ENCODE measurements at places on chromosomes 6 and 20. TPM values are rescaled to one million over a fixed set of nuclear protein-coding genes. Genes with fewer than 3 reads are reported as not detected.
A peak's percentile ranks its signal among the peaks of the same experiment; 100 is the strongest.

GRCh38 chr6:39314273-39314795 is at the start of gene KCNK17:
Gene KCNK17 (minus strand): TSS chr6:39314419. CDS start chr6:39314320, 99 bp downstream.
- no peaks in the 10 kb centered on the region for H3K36me3 ChIP-seq
- H3K27ac ChIP-seq, result no peak within 1 kb of the TSS
- peak within 1 kb of the TSS; percentile 46 for H3K4me3 ChIP-seq
- no peaks in the 10 kb centered on the region for H3K27me3 ChIP-seq
- no peak for DNase-seq

GRCh38 chr6:143155681-143156080 is 95.0 kb downstream of the AIG1 start:
- no peaks in the 10 kb centered on the region for H3K27me3 ChIP-seq
- H3K4me1 ChIP-seq, result no peaks in the 10 kb centered on the region
- DNase-seq, result no peak
- H3K36me3 ChIP-seq, result no peaks in the 10 kb centered on the region
- no peak overlapping the region for H3K4me3 ChIP-seq

DNA sequence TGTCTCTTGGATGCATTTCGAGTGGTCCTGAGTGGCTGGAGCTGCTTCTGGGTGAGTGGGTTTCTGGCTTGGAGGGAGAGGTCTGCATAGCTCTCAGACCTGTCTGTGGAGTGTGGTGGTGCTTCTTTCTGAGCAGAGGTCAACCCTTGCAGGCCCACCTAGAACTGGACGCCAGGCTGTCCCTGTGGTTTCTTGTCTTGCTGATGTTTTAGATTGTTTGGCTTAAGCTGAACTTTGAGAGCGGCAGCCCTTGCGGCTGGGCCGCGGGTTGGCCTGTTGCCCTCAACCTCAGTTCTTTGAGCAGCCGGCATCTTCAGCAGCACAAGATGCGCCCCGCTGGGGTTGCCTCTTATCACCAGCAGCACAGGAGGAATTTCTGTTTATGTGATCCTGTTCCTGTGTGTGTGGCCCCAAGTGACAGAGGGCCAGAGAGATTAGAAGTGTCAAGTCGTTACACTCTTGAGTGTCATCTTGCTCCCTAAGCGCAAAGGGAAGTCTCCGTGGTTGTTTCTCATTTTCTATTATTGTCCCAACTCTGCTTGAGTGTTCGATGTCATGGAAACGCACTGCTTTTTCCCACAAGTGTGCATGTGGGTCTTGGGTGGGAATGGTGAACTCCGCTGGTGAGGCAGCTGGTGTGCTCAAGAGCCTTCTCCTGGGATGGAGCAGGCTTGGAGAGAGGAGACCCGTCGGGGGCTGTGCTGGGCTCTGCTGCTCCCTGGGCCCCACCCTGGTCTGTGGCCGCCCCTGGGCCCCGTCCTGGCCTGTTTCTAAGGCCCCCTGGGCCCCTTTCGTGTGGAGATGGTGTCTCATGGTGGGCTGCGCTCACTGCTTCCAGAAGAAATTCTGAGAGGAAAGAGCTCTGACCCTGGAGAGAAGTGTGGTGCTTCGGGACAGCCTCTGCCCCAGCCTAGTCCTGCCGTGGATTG is 20.1 kb upstream of the SLC22A1 start:
- H3K4me1 ChIP-seq, result no peaks in the 10 kb centered on the region
- no peak for DNase-seq
- H3K27me3 ChIP-seq, result no peaks in the 10 kb centered on the region
- H3K36me3 ChIP-seq, result peaks cover 6% of the 10 kb centered on the region

DNA sequence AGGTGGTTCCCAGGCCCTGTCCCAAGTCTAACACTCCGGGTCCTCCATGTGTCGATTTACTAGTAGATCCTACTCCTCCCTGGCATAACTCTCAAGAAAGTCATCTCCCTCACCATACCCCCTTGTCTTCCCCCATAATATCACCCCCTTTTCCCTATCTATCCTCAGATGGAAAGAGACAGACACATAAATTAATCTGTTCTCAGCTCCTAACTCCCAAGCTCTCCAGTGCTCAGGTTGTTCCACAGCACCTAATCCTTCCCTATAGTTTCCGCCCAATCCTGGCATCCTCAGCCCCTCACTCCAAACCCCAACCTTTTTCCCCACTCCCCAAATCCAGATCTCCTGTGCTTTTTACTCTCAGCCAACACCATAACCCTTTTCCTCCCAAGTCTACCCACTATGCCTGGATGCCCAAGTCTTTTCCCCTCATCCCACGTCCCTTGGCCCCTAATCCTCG is 808 bp downstream of the ILRUN start:
- H3K4me1 ChIP-seq, result no peaks in the 10 kb centered on the region
- DNase-seq, result no peak
- H3K36me3 ChIP-seq, result no peaks in the 10 kb centered on the region
- no peaks in the 10 kb centered on the region for H3K27me3 ChIP-seq
- H3K4me3 ChIP-seq, result peak overlapping the region; percentile 97
- H3K27ac ChIP-seq, result peak overlapping the region; percentile 92

DNA sequence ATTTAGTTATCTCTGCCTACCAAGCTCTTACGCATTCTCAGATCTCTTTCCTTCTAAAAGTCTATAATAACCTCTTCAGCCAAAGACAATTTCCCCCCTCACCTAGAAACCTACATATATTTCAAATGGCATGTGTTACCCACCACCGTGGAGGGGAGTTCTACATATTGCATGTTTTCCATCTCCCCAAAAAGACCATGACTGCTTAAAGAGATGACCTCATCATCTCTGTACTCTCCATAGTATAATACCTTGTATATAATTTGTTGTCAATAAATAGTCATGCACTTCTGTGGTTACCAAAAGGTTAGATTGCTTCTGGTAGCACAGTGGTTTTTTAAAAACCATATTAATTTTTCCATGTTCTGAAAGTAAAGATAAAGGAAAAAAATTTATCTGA is 148.4 kb downstream of the TBX18 start:
- no peak overlapping the region for H3K27ac ChIP-seq
- H3K27me3 ChIP-seq, result no peaks in the 10 kb centered on the region

DNA sequence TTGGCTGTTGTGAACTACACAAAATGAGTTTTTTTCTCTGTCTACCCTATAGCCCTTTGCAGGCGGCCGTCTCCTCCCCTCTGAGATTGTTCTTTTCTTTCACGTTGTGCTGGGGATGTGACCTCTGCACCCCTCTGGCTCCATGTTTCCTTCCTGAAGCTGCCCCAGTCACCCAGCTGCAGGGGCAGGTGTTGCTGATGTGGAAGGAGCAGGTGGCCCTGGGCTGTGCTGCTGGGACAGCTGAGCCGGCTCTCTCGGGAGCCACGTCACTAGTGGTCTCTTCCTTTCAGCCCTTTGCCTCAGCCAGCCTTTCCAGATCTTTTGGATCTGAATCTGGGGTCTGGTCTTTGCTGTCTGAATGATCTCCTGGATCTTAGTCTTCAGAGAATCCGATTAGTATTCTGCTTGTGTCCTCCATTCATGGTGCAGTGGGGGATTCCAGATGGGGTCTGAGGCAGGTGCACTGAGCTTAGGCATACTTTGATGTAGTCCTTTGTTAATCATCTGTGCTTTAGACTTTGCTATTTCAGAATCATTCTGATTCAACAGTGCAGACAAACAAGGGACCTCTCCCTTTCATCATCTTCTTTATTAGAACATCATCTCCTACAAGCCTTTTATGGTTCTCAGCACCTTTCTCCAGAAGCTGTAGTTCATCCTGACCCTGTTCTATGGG is 31.4 kb downstream of the TMEM181 start:
- no peak for DNase-seq
- peaks cover 13% of the 10 kb centered on the region for H3K36me3 ChIP-seq
- H3K27ac ChIP-seq, result no peak overlapping the region

- H3K36me3 ChIP-seq, result no peaks in the 10 kb centered on the region
- H3K27me3 ChIP-seq, result no peaks in the 10 kb centered on the region
- no peak for DNase-seq
These were observed 16.6 kb upstream of the PCMTD2 start for GRCh38 chr20:64238851-64239387.

GRCh38 chr6:139109558-139109957 is 25.3 kb upstream of the HECA start:
- H3K4me1 ChIP-seq, result no peaks in the 10 kb centered on the region
- H3K36me3 ChIP-seq, result no peaks in the 10 kb centered on the region
- no peak for DNase-seq
- H3K4me3 ChIP-seq, result no peak overlapping the region
- H3K27ac ChIP-seq, result no peak overlapping the region
- no peaks in the 10 kb centered on the region for H3K27me3 ChIP-seq

DNA sequence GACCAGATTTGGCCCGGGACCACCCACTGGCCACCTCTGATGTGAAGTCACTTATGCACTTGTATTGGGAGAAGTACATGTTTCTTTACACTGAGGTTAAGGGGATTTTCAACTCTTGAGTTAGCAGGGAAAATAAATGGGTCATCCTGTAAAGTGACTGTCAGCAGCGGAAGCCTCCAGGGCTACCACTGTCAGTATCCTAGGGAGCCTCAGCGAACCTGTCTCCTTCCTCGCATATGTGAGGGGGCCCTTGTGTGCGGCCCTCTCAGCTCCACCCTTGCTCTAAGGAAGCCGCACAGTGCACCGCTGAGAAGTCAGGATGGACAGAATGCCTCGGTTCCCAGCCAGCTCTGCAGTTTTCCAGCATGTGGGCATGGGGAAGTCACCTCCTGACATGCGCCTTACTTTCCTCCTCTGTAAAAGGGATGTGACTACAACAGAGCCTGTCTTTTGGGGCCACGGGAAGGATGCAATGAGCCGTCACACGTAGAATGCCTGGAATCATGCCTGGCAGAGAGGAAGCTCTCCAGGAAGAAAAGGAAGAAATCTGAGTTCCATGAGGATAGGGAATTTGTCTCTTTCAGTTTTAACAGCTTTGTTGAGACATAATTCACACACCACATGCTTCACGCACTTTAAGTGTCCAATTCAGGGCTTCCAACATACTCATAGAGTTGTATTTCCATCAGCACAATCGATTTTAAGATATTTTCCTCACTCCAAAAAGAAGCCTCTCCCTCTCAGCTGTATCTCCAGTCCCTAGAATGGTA is 115.4 kb downstream of the SYCP2 start:
- DNase-seq, result no peak
- H3K27me3 ChIP-seq, result no peaks in the 10 kb centered on the region
- H3K4me3 ChIP-seq, result no peak overlapping the region
- H3K27ac ChIP-seq, result no peak overlapping the region
- H3K4me1 ChIP-seq, result no peaks in the 10 kb centered on the region

DNA sequence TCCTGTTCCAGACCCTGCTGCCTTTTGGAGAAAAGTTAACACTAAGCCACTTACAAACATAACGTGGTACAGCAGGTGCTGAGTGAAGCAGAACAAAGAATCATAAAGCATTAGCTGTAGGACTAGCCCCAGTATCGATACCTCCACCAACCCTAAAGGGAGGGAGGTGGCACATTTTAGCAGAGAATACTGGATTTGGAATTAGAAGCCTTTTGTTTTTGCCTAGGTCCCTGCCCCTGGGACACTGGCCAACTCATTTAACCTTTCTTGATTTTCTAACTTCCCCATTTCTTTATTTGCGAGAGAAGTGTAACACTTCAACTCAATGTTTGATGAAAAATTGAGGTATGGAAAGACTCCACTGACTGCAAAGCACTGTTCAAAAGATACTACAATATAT is 93.5 kb downstream of the B3GAT2 start:
- H3K27ac ChIP-seq, result no peak overlapping the region
- H3K27me3 ChIP-seq, result no peaks in the 10 kb centered on the region
- no peak for DNase-seq
- no peaks in the 10 kb centered on the region for H3K4me1 ChIP-seq
- no peaks in the 10 kb centered on the region for H3K36me3 ChIP-seq
- no peak overlapping the region for H3K4me3 ChIP-seq

- no peak for DNase-seq
- H3K27ac ChIP-seq, result no peak overlapping the region
- H3K36me3 ChIP-seq, result no peaks in the 10 kb centered on the region
- no peaks in the 10 kb centered on the region for H3K27me3 ChIP-seq
These were observed 25.1 kb upstream of the GSTA4 start for GRCh38 chr6:53020005-53020744.

DNA sequence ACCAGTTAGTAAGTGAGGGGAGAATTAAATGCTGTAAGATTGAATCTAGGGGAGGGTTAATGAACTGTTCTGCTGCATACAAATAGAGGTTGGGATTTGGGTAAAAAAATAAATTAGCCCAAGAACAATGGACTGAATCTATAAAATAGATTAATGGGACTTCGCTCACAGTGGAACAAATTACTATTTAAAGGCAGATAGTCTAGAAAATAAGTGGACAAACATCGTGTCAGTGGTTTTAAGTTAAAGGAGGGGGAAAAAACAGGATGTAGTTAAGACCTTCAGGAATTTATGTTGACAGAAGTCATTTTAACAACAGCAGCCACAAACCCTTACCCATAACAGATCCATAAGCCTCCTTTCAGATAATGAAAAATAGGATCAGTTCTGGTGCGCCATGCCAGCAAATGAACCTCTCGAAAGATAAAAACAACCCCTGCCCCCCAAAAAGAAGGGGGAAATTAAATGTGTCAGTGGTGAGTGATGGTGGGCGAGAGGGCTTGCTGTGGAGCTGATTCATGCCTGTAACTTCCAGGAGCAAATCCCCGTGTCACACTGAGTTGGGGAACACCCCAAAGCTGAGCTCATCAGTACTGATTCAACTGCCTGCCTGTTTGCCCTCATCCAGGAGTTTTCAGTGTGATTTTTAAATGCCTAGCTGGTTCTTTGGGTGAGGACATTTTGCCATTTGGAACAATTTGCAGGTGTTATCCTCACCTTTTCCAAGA is 86.8 kb downstream of the PPP1R14C start:
- H3K27ac ChIP-seq, result no peak overlapping the region
- H3K4me1 ChIP-seq, result no peaks in the 10 kb centered on the region
- no peak for DNase-seq
- H3K27me3 ChIP-seq, result no peaks in the 10 kb centered on the region

DNA sequence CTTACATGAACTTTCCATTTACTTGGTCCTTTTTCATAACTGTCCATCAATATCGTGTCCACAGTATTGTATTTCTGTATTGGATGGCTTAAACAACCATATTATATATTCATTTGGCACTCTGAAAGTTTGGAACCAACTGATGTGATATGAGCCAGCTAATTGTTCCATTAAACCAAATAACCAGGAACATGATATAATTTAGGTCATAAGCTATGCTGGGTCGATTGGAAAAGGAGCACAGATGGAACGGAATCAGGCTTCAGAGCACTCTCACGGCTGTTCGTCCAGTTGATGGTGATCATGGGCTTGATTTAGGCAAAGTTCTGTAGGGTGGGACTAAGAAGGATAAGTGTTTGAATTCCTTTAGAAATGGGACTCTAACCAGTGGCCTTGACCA is 142.7 kb downstream of the DNAH8 start:
- H3K4me1 ChIP-seq, result no peaks in the 10 kb centered on the region
- no peak for DNase-seq
- no peak overlapping the region for H3K4me3 ChIP-seq
- no peaks in the 10 kb centered on the region for H3K27me3 ChIP-seq
- H3K27ac ChIP-seq, result no peak overlapping the region
- H3K36me3 ChIP-seq, result no peaks in the 10 kb centered on the region

DNA sequence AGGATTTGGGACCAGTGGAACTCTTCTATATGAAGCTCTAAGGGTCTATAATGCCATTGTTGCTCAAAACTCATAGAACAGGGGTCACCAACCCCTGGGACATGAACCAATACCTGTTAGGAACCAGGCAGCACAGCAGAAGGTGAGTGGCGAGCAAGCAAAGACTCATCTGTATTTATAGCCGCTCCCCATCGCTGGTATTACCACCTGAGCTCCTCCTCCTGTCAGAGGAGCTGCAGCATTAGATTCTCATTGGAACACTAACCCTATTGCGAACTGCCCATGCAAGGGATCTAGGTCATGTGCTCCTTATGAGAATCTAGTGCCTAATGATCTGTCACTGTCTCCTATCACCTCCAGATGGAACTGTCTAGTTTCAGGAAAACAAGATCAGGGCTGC is 237.5 kb downstream of the C6orf118 start:
- no peak for DNase-seq
- H3K4me3 ChIP-seq, result no peak overlapping the region
- no peaks in the 10 kb centered on the region for H3K4me1 ChIP-seq
- no peaks in the 10 kb centered on the region for H3K27me3 ChIP-seq

The SLC12A5 gene
- total RNA-seq, result 0.33 TPM

The SLC17A1 gene
- not detected for total RNA-seq

The APOM gene
- 4.6 TPM for total RNA-seq

The OLIG3 gene
- total RNA-seq, result not detected

Data from breast epithelium (tissue), 4 donors.